Small intestine (tissue), 16 donors: ENCODE measurements at places on chromosomes 11 and 22. TPM values are rescaled to one million over a fixed set of nuclear protein-coding genes. Genes with fewer than 3 reads are reported as not detected.

DNA sequence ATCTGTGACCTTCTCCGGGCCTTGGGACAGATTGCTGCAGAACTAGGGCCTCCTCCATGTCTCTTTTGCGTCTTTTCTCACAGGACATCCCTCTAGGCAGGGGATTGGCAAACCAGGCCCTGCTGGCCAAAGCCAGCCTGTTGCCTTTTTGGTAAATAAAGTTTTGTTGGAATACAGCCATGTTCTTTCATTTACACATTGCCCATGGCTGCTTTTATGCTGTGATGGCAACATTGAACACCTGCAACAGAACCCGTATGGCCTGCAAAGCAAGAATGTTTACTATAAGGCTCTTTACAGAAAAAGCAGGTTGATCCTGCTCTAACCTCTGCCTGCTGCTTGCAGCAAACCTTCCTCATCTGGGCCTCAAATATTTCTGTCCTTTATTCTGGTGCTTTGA is 56.8 kb upstream of the B3GAT1 start:
- DNase-seq: no peak

DNA sequence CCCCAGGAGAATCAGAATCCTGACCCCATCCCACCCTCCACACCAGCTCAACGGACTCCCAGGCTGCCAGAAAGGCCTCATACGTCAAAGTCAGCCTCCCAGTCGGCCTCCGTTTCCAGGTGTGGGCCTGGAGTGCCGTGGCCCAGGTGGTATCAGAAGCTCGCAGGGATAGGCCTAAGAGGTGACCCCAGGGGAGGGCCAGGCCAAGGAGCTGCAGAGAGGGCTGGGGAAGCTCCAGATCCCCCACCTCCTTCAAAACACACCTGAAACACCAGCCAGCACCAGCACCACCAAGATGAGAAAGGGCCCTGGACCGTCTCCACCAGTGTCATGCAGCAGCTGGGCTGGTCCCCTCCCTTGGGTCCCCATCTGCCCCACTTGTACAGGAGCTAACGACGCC is 20.3 kb downstream of the ASCL2 start:
- DNase-seq: no peak

The ART5 gene
- 0.25 TPM for polyA plus RNA-seq

The TBX10 gene
- polyA plus RNA-seq: 4.3 TPM

The OR2AG1 gene
- not detected for polyA plus RNA-seq
